Activated T-cell treated with anti-CD3 and anti-CD28 coated beads, Interleukin-2, amount 50 U/mL, for 48 hours (primary cell): ENCODE measurements at places on chromosomes 2 and 18.
A peak's percentile ranks its signal among the peaks of the same experiment; 100 is the strongest.

DNA sequence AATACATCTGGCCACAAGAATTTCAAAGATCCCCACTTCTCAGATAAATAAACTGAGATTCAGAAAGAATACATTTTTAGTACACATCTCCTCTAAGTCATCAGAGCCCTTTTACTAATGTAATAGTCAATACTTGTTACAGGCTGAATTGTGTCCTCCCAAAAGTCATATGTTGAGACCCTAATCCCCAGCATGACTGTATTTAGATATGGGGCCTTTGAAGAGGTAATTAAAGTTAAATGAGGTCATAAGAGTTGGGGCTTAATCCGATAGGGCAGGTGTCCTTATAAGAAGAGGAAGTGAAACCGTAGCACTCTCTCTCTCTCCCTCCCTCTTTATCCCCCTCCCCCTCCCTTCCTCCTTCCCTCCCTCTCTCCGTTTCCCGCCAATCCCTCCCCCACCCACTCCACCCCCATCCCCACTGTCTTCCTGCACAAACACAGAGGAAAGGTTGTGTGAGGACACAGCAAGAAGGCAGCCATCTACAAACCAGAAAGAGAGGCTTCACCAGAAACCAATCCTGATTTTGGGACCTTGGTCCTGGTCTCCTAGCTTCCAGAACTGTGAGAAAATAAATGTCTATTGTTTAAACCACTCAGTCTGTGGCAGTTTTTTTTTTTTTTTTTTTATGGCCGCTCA is 66.6 kb upstream of the ZNF397 start:
- no peak for DNase-seq

- no peak for DNase-seq
Measured at GRCh38 chr18:24443870-24444269, 16.6 kb upstream of the HRH4 start.

DNA sequence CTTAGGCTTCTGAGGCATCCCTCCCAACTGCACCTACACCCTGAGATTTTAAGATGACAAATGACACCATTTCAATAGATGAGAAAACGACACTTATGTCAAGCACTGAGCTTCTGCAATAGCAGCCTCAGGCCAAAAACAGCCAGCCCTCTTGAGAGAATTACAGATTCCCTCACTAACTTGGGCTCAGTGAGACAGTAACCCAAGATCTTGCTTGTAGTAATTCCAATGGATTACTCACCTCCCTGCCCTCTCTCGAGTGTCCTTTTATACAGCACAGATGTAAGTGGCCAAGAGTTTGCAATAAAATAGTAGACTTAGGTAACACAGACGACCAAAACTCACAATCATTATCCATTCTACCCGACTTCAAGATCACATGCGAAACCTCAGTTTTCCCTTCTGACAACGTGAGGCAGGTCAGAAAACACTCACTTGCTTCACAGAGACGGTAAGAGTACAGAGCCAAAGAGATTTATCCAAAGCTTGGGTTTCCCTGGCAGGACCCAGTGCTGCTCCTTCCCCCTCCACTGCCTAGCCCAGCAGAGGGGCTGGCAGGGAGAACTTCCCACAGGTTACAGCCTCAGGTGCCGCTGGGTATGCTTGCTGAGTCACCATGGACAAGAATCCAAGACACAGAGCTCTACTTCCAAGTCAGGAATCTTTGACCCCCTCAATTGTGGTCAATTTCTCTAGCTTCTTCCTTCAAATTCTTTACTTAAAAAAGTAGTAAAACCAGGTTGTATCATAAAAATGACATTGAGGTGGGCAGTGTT is 181.4 kb downstream of the MYO5B start:
- DNase-seq = no peak

DNA sequence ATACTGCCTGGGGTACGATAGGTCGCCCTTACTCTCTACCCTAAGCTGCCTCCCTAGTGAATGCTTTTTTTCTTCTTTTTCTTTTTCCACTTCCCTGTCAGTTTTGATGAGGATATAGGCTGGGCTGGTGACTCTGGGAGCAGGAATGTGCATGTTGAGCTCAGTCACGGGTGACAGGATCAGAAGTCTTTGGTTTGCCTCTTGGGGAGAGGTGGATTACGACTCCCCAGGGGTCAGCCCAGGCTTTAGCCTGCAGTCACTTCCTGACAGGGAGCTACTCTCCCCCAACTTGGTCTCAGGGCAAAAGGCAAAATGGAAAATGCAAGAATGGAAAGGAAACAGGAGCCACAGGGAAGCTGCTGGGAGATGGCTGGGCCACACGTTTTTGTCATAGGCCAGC is 57.3 kb downstream of the THNSL2 start:
- DNase-seq = no peak

- no peak for DNase-seq
Measured at GRCh38 chr2:219174146-219174545, 2.6 kb downstream of the CNPPD1 start.

DNA sequence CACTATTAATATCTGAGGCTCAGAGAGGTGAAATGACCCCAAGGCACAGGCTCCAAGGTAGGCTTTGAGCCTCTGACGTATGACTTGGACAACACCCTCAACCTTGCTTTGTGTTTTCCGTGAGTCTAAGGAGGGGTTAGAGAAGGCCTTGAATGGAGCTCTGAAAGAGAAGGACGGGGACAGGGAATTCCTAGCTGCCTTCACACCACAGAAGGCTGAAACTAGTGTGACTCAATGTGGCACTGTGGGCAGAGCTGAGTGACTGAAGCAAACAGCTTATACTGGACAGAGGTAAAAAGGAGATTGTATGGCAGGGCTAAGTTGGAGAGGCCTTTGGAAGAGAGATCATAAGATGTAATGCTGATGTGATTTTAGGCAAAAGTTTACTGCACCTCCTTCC is 3.5 kb upstream of the NCK2 start:
- DNase-seq = peak; percentile 36

DNA sequence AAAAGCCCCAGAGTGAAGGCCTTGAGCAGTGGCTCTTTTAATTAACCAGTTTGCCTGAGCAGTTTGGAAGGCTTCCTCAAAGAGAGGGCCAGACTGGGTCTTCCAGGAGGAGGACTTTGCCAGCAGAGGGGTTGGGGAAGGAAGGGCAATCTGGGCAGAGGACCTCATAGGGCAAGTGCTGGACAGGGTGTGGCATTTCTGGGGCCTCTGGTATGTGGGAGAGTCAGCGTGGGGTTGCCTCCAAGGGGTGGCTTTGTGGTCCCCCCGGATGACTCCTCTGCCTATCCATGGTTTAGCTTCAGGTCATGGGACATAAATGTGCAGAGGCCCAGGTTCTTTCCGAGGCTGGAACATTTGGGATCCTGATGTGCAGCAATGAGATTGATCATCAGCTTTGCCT is 12.6 kb downstream of the GLI2 start:
- DNase-seq = no peak

GRCh38 chr2:43052204-43052943 is 174.0 kb downstream of the ZFP36L2 start:
- DNase-seq = no peak

DNA sequence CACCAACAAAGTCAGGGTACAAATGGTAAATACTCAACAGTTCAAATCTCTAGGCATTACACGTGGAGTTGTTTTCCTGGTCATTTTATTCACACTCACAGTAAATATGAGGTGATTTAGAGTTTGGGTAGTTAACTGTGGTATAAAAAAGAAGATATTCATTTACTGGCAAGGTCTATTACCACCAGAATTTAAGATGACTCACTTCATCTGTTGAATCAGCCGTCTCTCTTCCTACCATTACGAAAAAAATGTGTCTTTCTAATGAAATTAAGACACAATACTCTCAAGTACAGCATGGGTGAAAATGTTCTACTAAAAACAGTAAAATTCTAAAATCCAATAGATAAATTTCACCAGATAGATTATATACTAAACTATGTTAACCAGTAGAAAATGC is 21.0 kb upstream of the GPR75 start:
- no peak for DNase-seq

- DNase-seq = no peak
Measured at GRCh38 chr18:3397031-3397750, 52.8 kb upstream of the TGIF1 start.

GRCh38 chr2:10721396-10722251 is at the start of gene ATP6V1C2:
Gene ATP6V1C2 (plus strand): TSS chr2:10721630. CDS start chr2:10722850, 1,220 bp downstream.
- no peak for DNase-seq

DNA sequence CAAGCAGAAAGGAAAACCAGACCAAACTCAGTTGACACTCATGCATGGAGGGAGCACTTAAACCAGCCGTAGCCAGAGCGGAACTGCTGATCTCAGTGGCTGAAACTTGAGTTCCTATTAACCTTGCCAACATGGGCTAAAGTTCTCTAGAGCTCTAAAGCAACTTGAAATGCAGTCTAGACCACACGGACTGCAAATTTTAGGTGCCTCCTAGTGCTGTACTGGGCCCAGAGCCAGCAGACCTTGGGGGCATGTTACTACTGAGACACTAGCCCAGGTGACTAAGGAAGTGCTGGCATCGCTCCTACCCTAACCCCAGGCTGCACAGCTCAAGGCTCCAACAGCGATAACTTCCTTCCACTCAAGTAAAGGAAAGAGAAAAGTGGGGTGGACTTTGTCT is 236.5 kb downstream of the AKAIN1 start:
- DNase-seq = no peak

- DNase-seq = no peak
Measured at GRCh38 chr2:209556354-209556961, 132.6 kb downstream of the MAP2 start.

- DNase-seq = no peak
Measured at GRCh38 chr2:158359846-158360245, 96.7 kb downstream of the CCDC148 start.

GRCh38 chr2:16713011-16713423 is 47.4 kb upstream of the CYRIA start:
- DNase-seq = no peak

DNA sequence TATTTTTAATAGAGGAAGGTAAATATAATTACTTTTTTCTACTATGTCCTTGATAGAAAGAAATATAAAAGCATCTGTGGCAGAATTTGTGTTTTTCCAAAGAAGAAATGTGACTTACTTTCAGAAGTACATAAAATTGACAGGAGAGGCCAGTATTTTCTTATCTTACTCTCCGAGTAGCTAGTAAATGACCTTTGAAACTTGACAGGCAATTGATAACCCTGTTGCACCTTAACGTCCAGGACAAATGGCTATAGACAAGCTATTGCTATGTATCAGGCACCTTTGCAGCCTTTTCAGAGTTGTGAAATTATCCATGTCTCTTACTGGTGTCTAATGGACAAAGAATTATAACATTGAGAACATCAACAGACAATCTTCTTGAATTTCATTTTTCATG is 63.0 kb upstream of the TNFRSF11A start:
- DNase-seq = no peak

DNA sequence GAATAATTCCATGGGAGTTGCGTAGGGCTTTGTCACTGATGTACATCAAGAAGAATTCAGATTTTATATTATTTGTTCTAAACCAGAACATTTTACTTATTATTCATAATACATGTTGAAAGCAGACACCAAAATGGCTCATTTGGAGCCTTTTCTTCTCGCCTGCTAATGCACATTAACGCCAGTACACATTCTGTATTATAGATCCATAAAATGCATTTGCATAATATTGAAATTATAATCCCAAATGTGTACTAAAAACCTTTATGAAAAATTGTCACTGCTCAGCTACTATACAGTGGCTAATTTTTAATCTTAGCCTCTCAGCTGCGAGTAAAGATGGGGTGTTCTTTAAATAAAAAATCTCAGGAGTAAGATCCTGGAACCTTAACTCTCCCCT is 452.2 kb upstream of the HNRNPA3 start:
- no peak for DNase-seq

DNA sequence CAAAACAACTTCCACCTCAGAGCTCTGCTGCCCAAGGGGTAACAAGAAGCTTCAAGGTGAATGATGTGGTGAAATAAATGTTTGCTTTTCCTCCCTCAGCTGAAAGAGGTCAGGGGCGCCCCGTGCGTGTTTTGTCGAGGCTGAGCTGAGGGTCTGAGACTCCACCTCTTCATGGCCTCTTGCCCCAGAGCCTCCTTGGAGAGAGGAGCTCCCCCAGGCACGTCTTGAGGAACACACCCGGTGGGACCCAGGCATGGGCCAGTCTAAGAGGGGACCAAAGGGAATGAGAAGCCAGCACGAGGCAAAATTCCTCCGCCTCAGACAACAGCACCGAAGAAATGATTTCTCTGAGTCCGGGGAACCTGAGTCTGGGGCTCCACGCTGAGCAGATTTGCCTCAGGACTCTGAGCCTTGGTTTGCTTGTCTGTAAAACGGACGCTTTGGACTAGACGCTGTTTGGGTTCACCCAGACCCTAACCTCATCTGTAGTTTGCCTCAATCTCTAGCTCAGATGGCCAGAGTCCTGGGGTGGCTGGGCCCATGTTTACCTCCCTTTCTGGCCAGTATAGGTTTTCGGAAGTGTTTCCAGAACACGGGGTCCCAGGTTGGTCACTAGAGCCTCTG is 56.4 kb upstream of the ODC1 start:
- peak; percentile 3 for DNase-seq

GRCh38 chr18:25298853-25299274 is 53.1 kb downstream of the ZNF521 start:
- DNase-seq = no peak

DNA sequence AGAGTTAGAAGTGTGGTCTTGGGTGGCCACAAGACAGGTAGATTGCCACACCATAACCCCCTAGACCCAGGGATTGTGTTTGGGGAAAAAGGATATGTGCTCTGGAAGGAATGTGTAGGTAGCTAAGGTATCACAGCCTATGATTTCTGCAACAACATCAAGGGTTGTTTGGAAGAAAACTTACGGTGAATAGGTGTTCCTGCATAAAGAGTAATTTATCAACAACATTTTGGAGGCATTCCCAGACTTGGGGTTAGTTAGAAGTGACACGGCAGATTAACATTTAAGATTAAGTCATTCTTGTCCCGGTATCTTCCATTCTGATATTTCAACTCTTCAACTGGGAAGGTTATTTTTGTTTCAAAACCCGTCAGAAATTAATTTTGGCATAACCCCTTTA is 65.5 kb downstream of the SPP2 start:
- DNase-seq = no peak

GRCh38 chr18:24111936-24112335 is 26.9 kb upstream of the CABYR start:
- no peak for DNase-seq

DNA sequence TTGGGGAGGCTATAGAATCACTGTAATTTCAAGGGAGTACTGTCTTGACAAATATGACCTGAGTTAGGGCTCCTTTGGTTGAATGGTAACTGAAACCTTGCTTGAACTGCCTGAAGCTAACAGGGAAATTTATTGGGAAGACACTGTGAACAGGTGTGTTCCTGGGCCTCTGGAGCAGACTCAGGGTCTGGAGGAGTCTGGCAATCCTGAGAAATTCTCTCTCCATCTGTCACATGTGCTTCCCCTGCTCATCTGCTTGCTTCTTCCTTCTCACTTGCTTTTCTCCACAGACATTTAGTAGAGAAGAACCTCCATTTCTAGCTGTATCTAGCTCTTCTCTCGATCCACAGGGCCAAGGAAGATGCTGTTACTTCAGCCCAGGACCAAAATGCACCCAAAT is 476.5 kb downstream of the LRP1B start:
- DNase-seq = no peak

- DNase-seq = no peak
Measured at GRCh38 chr2:184677171-184677570, 78.8 kb downstream of the ZNF804A start.

- no peak for DNase-seq
Measured at GRCh38 chr2:86433137-86433536, 8.0 kb upstream of the KDM3A start.

GRCh38 chr2:190396271-190396670 is 11.9 kb upstream of the MFSD6 start:
- DNase-seq = no peak
